Progenitor cell of endocrine pancreas (in vitro differentiated cells): ENCODE measurements at places on chromosomes 11 and 22.

DNA sequence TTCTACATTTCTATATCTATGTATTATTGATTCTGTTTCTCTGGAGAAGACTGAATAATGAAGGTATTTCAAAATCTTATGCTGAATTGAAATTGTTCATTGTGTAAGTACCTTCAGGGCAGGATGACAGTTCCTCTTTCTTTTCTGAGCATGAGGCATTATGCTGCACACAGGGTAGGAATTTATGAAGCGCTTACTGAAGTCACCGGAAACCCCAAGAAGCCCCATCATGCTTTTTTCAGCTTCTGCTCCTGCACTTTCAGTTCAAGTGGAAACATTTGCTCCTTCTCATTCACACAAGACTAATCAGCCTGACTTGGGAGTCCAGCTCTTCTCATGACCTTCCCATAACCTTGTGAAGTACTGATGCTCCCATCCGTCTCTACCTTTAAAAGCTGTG, 314.7 kb upstream of the SORL1-AS1 start:
- H3K4me3 ChIP-seq, result no peak overlapping the region
- H3K4me1 ChIP-seq, result peaks cover 2% of the 10 kb centered on the region
- H3K36me3 ChIP-seq, result no peaks in the 10 kb centered on the region
- no peak for DNase-seq
- no peak overlapping the region for H3K27ac ChIP-seq

- peak overlapping the region; percentile 57 for H3K27ac ChIP-seq
- DNase-seq, result no peak
- H3K27me3 ChIP-seq, result no peaks in the 10 kb centered on the region
- no peaks in the 10 kb centered on the region for H3K4me1 ChIP-seq
- H3K36me3 ChIP-seq, result peaks cover 37% of the 10 kb centered on the region
Measured at GRCh38 chr11:61417670-61418069, 12.1 kb downstream of the CPSF7 start.

GRCh38 chr11:85694385-85694980, 8.5 kb upstream of the CCDC89 start:
- no peaks in the 10 kb centered on the region for H3K36me3 ChIP-seq
- H3K27me3 ChIP-seq, result no peaks in the 10 kb centered on the region
- no peak overlapping the region for H3K27ac ChIP-seq
- no peak for DNase-seq

- H3K4me1 ChIP-seq, result peaks cover 12% of the 10 kb centered on the region
- no peak for DNase-seq
- H3K27ac ChIP-seq, result peak overlapping the region; percentile 95
- H3K4me3 ChIP-seq, result peak overlapping the region; percentile 82
- H3K36me3 ChIP-seq, result no peaks in the 10 kb centered on the region
Measured at GRCh38 chr11:67465189-67465510, 3.9 kb downstream of the TMEM134 start.

DNA sequence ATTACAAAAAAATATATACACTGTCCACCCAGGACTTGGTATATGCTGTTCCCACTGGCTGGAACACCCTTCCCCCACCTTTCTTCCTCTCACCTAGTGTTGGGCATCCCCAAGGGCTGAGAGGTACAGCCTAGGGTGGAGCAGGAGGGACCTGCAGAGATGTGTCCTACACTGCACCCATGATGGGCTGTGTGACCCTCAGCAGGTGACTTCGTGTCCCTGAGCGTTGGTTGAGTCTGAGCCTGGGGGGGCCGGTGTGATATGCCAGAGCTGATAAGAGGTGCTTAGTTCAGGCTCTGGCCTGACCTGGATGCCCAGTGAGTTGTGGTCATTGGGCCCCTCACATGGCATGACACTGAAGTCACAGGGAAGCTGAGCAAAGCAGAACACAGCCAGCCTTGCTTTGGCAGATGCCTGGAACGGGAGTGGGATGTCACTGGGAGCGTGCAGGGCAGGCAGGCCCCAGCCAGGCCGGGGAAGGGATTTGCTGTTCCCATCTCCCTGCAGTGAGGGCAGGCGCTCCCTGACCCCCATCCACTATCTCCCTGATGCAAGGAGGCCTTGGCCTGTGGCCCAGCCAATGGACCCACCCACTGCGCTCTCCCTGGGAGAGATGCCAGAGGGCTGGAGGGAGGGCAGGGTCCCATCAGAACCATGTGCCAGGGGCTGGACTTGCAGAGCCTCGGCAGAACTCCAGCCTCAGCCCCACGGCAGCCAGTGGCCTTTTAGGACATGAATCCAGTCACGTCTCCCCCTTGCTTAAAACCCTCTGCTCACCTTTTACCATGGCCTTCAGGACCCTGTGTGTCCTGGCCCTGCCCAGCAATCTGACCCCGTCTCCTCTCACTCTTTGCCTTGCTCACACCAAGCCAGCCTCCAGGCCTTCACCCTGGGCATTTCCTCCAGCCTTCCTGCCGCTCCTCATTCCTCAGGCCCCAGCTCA, 138.9 kb downstream of the MN1 start:
- H3K4me1 ChIP-seq, result peaks cover 17% of the 10 kb centered on the region
- peaks cover 5% of the 10 kb centered on the region for H3K27me3 ChIP-seq
- no peak for DNase-seq
- peaks cover 3% of the 10 kb centered on the region for H3K36me3 ChIP-seq

- H3K4me1 ChIP-seq, result peaks cover 1% of the 10 kb centered on the region
- DNase-seq, result no peak
- peaks cover 2% of the 10 kb centered on the region for H3K36me3 ChIP-seq
- no peaks in the 10 kb centered on the region for H3K27me3 ChIP-seq
Measured at GRCh38 chr11:47149782-47150181, 26.9 kb downstream of the ARFGAP2 start.

GRCh38 chr11:28529540-28530410, 421.6 kb downstream of the METTL15 start:
- H3K4me3 ChIP-seq, result no peak overlapping the region
- no peaks in the 10 kb centered on the region for H3K27me3 ChIP-seq
